ENCODE measurements at places on chromosomes 1 and 21.

- no peak for DNase-seq
Observed at GRCh38 chr1:233603478-233603877, 10.4 kb upstream of the KCNK1 start.

DNA sequence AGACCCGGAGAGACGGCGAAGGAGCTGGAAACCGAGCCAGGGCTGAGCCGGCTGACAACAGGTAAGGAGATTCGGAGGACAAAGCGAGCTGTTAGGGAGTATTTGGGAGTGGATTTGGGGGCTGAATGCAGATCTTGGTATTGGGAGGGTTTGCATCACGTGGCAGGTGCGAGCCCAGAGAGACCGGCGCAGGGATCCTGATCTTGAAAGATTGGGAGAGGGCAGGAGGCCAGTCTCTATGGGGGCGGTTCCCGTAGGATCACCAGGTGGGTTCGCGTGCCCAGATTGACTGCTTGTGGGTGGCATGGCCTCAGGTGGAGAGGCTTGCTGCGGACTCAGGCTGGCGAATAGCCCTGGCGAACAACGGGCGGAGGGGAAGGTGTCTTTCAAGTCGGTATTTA, 204 bp downstream of the CIART start:
- peak; percentile 67 for DNase-seq

GRCh38 chr1:111600886-111601386, 18.7 kb upstream of the RAP1A start:
- DNase-seq: no peak

DNA sequence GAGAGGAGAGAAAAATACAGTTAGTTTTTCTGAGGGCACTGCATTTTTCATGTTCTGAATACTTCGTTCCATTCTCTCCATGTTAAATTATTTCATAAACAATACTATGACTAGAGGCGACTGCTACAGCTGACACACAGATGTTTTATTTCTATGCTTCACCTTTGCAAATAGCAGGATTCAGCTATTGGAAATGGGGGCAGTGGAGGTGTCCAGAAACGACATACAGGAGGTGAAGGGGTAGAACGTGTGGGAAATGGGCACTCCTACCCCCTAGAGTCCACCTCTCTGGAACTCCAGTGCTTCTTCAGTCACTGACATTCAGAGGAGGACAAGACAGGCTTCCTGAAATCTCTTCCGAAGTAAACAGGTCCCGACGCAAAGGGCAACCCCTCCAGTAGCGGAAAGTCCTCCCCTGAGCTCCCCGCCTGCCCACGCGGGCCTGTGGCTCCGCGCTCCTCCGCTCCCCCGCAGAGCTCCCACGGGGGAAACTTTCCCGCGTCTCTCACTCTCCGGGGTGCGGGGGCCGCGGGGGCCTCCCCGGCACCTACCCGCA, 480 bp downstream of the DPYD start:
- no peak for DNase-seq

- DNase-seq: no peak
Observed at GRCh38 chr21:43974791-43975468, 37.2 kb upstream of the TRAPPC10 start.

DNA sequence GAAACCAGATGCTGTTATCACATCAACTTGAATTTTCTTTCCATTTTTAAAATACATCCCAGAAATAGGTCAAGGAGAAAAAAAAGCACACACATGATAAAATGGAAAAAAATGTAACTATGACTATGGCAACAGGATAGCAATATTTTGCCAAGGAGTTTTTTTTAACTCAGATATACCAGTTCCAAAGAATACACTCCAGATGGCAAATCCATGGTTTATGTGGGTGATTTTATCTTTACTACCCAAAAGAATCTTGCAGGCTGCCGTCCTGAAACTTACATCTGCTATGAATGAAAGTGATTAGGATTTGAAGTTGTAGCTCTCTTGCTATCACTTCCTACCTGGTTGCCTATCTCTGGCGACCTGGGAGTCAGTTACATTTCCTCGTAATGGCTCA, 91.0 kb upstream of the PLPPR4 start:
- DNase-seq: no peak

GRCh38 chr1:162856260-162856659, 4.7 kb downstream of the CCDC190 start:
- DNase-seq: no peak

DNA sequence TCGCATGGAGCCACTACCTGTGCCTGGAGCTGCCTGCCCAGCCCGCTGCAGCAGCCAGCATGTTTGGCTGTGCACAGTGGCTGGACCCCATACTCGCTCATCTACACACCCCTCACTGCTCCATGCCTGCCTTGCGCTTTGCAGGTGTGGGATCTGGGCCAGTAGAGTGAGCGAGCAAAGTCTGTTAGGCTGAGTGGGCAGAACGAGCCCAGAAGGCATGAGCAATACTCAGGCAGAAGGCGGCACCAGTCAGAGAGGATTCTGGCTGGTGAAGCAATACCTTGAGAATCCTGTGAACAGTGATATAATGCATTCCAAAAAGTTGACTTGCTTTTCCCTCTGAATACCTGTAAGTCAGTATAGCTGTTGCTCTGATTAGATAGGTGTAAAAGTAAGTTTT, 816.4 kb downstream of the KCNT2 start:
- DNase-seq: no peak

- no peak for DNase-seq
Observed at GRCh38 chr1:183094351-183094750, 71.1 kb downstream of the LAMC1 start.

DNA sequence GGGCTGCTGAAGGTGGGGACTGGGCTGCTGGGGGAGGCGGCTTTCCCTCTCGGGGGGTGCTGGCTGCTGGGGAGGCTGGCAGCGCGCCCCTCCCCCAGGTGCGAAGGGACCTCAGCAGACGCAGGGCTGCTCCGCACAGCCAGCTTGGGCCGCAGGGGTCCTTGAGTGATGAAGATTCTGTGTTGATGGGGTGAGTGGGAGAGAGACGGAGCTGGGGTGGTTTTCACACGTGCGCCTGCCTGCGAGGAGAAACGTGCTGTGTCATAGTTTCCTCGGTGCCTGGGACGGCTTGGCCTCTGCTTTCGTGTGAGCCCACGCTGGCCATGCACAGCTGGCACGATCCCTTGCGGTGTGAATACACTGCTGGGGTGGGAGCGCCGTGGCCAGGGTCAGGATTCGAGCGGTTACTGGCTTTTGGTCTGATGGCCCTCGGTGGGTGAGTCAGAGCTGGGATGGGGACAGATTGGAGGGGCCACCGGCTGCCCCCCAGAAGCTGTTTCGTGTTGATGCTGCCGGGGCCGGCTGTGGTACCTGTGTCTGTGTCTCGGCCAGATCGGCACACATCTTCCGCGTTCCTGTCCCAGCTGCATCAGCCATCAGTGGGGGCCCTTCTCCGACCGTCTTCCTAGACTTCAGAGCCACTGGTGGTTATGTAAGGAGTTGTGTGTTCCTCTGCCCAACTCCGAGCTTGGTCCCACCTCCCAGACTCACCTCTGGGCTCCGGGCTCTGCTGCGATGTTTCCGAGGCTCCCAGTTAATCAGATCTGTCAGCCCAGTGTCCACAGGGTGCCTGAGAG, 24.9 kb downstream of the PRKCZ start:
- no peak for DNase-seq

- DNase-seq: no peak
Observed at GRCh38 chr21:37863842-37864241, 52.4 kb downstream of the KCNJ6 start.

DNA sequence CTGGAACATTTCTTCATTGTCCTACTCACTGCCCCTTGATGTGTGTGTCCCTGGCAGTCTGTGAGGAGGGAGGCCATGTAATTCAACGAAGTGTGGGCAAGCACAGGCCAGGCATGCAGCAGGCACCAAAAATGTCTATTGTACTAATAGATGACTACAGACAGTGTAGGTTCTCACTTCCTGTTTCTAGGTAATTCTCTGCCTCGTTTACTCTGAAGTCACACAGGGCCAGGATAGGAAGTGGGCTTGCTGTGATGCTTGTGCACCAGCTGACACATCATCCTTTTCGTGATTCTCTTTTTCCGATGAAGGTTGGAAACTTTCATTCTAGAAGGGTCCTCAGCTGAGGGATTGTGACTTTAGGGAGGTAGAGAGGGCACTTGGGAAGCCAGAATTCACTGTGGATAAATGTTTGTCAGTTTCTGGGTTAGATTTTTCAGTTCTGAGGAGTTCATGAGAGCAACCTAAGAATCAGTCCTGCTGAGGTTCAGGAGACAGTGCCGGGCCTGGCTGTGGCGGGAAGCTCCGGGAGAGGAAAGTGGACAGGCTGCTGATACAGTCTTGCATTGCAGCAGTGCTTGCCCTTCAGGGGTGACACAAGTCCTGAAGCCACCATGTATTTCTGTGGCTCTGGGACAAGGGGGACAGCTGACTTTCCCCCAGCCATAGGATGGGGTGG, 4.3 kb upstream of the CSF1 start:
- no peak for DNase-seq

- no peak for DNase-seq
Observed at GRCh38 chr1:156494309-156494895, 6.2 kb downstream of the MEF2D start.

- no peak for DNase-seq
Observed at GRCh38 chr1:229411434-229412055, 22.3 kb downstream of the ACTA1 start.

GRCh38 chr1:113388621-113389358, 1.5 kb upstream of the MAGI3 start:
- no peak for DNase-seq

DNA sequence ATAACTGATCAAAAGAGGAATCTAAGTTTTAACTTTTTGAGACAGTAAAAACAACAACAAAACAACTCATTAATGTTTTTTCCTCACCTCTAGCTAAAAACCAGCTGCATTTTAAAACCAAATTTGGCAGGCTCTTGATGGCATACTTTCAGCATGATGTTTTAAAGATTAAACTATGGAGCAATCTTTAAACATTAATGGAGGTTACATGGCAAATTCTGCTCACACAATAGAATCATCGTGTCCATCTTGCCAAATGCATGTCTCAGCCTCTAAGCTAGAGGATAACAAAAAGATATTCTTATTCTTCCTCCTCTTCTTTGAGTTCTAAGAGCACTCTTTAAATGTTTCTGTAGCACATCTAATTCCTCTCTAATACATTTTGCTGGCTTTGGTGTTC, 579.8 kb upstream of the PKN2 start:
- DNase-seq: no peak

- no peak for DNase-seq
Observed at GRCh38 chr1:63975481-63975880, 201.7 kb downstream of the ROR1 start.

DNA sequence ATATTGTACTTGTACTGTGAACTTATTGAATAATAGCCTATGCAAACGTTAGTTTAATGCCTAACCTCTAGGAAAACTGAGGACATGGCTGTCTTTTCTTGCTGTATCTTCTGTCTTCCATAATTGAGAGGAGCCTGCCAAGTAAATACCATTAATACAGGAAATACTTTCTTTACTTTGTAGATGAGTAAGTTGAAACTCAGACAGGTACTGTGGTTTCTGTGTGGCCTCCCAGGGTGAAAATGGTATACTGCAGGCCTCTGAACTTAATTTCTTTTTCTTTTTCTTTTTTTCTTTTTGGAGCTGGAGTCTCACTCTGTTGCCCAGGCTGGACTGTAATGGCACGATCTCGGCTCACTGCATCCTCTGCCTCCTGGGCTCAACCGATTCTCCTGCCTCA, 208.8 kb upstream of the ADGRL4 start:
- no peak for DNase-seq

GRCh38 chr1:68958958-68959357, 462.1 kb upstream of the DEPDC1 start:
- no peak for DNase-seq

- no peak for DNase-seq
Observed at GRCh38 chr1:204161609-204162493, 4.3 kb downstream of the REN start.

DNA sequence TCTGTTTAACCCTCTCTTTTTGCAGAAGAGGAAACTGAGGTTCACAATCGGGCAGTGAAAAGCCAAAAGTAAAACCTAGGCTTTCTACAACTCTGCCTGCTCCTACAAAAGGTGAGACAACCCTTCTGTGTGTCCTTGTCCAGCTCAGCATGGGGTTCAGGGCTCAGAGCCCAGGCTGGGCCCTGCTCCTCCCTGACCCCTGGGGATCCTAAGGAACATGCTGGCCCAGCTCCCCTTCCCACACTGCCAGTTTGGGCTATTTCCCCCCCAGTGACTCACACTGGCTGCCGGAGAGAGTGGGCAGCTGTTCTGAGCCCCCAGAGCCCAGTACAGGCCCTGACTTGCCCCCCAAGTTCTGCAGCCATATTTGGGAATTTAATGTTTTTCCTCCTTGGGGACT, 8.9 kb downstream of the FAM229A start:
- no peak for DNase-seq

- no peak for DNase-seq
Observed at GRCh38 chr1:150976879-150977694, 2.5 kb upstream of the CERS2 start.

GRCh38 chr1:197837911-197838310, 62.6 kb upstream of the DENND1B start:
- no peak for DNase-seq

- DNase-seq: no peak
Observed at GRCh38 chr1:59043796-59044195, 253.1 kb upstream of the FGGY start.

GRCh38 chr1:44120398-44120949, 1.9 kb downstream of the KLF17 start:
- no peak for DNase-seq

DNA sequence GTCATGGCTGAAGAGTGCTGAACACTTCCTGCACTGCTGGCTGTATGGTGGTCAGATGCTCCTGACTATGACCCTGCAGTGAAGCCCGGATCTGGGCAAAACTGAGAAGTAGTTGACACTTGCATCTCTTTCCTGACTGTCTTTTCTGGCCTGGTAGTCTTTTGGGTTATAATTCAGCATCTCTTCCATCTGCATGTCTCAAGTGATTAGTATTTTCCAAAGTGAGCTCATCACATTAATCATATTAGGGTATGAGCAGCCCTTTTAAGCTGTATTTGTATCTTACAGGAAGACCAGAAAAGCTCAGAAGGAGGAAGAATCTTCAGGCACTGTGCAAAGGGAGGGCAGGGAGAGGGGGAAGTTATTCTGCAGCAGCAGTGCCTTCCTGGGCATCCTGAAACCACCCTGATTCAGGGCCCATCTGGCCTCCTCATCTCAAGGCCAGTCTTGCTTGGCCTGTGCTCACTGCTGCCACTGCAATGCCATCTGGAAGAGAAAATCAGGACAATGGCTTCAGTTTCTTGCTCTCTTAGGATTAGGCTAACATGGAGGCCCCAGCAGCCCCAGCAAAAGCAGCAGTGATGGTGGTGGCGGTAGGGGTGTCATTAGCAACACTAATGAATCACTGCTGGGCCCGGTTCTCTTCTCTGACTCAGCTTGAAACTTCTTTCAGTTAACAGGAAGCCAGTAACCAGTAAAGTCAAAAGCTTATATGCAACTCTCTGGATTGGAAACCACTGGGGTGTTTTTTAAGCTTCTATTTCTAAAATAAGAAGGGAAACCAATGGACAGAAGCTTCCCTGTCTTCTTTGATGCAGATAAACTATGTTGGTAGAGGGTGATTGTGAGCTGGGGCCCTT, 63.3 kb upstream of the WDR26 start:
- DNase-seq: no peak
